ENCODE measurements at places on chromosomes 16 and 17. TPM values are rescaled to one million over a fixed set of nuclear protein-coding genes. Genes with fewer than 3 reads are reported as not detected.

DNA sequence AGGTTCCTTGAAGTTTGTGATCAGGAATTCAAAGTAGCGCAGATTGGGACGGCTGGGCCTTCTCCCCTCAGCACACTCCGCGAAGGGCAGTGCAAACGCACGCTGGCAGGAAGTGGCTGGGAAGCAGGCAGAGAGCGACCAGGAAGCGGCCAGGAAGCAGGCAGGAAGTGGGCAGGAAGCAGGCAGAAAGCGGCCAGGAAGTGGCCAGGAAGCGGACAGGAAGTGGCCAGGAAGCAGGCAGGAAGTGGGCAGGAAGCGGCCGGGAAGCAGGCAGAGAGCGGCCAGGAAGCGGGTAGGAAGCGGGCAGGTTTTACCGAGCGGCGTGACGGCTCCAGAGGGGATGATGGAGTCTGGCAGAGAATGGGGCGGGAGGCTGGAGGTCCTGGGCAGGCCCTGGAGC lies 3.2 kb downstream of the DPEP1 start:
- peaks cover 13% of the 10 kb centered on the region for H3K4me1 ChIP-seq
- H3K4me3 ChIP-seq = no peak overlapping the region
- no peaks in the 10 kb centered on the region for H3K36me3 ChIP-seq
- peak; percentile 34 for DNase-seq
- H3K27me3 ChIP-seq = no peaks in the 10 kb centered on the region

The TBC1D3 gene
- not detected for total RNA-seq

- no peaks in the 10 kb centered on the region for H3K27me3 ChIP-seq
- DNase-seq = no peak
- H3K4me3 ChIP-seq = no peak overlapping the region
- peaks cover 19% of the 10 kb centered on the region for H3K36me3 ChIP-seq
- H3K4me1 ChIP-seq = peaks cover 14% of the 10 kb centered on the region
- no peak overlapping the region for H3K27ac ChIP-seq
Measured at GRCh38 chr17:80568246-80568645, 23.6 kb downstream of the RPTOR start.

DNA sequence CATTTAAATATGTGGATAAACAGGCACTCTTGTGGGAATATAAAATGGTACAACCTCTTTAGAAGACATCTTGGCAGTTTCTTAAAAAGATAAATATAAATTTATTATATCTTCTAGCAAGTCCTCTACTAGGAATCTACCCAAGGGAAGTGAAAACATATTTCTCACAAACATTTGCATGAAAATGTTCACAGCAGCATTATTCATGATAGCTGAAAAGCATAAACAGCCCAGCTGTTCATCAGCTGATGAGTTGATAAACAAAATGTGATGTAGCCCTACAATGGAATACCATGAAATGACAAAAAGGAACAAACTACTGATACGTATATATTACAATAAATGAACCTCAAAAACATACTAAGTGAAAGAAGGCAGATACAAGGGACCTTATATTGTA lies 12.0 kb downstream of the DGKE start:
- no peak overlapping the region for H3K4me3 ChIP-seq
- H3K36me3 ChIP-seq = peaks cover 28% of the 10 kb centered on the region
- H3K27me3 ChIP-seq = no peaks in the 10 kb centered on the region
- H3K4me1 ChIP-seq = no peaks in the 10 kb centered on the region
- no peak for DNase-seq

DNA sequence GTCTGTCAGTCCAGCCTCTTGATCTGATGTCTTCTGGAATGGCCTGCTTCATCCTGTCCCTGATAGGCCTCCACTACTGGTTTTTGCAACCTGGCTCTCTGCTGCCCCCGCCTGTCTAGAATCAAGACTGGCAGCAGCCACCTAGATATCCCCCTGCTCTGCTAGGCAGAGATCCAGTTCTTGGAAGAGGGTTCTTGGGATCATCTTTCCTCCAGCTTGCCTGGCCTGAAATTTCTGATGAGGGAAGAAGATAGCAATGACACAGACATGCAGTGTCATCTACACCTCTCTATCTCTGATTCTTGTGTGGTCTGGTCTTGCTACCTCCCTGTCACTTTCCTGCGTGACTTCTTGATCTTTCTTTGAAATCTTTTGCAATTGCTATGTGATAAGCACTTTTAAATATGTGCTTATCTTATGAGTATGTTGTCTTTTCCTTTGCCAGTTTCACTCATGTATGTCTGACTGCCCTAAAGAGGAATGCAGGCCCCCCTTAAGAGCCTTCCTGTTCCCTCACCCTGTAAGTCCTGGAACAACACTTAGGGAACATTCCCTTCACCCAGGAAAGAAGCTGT lies 20.3 kb upstream of the NFATC3 start:
- H3K4me1 ChIP-seq = peaks cover 67% of the 10 kb centered on the region
- peak; percentile 85 for DNase-seq
- H3K27ac ChIP-seq = peak overlapping the region; percentile 69
- peaks cover 37% of the 10 kb centered on the region for H3K36me3 ChIP-seq

- H3K27ac ChIP-seq = no peak overlapping the region
- H3K4me3 ChIP-seq = no peak overlapping the region
- DNase-seq = no peak
- H3K27me3 ChIP-seq = no peaks in the 10 kb centered on the region
Measured at GRCh38 chr16:407253-407652, 5.6 kb downstream of the DECR2 start.

The ATP2A3 gene
- 98.3 TPM for total RNA-seq

The CCL17 gene
- total RNA-seq = 1.2 TPM

The DYNLRB2 gene
- total RNA-seq = not detected

DNA sequence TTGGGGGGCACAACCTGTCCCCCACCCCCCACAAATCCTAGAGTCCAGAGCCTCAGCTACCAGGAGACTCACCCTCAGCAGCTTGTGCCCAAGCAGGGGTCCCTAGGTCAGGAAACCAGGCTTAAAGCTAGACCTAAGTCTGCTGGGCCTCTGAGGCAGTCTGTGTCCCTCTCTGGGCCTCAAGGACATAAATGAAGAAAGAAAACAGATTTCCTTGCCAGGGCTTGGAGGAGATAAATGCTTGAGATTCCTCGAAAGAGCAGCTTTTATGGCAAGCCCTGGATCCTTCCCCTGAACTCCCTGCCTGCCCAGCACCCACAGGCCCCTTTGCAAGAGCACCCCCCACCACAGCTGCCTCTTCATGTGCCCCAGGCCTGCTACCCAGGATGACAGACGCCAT lies 3.3 kb downstream of the SRCIN1 start:
- H3K27me3 ChIP-seq = peaks cover 57% of the 10 kb centered on the region
- no peaks in the 10 kb centered on the region for H3K36me3 ChIP-seq
- no peak for DNase-seq
- H3K27ac ChIP-seq = no peak overlapping the region
- H3K4me1 ChIP-seq = peaks cover 13% of the 10 kb centered on the region

DNA sequence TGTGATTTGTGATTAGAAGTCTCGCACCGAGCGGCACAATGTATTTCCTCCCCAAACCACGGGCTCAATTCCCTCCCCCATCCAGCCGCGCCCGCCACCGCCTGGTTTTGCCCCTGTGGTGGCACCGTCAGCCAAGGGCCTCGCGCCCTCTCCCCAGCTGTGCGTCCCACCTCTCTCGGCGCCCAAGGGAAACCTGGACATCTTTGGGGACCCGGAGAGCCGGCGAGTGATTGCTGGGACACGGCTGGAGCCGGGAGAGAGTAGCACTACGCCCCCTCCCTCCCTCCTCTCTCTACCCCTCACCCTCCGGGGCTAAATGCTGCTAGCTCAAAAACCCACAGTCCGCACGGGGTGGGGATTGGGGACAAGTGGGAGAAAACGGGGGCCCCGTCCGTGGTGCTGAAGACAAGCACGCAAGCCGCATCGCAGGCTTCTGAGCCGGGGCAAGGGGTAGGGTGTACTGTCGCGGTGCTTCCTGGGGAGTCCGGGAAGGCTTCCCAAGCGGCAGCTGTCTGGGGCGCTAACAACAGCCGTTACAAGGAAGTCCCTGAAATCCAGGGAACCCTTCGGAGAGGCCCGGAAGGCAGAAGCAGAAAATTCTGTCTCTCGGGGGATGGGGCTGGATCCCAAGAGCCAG lies 1.4 kb downstream of the CBLN1 start:
- H3K4me1 ChIP-seq = peaks cover 11% of the 10 kb centered on the region
- DNase-seq = peak; percentile 32
- no peak overlapping the region for H3K4me3 ChIP-seq
- H3K27me3 ChIP-seq = peaks cover 65% of the 10 kb centered on the region

DNA sequence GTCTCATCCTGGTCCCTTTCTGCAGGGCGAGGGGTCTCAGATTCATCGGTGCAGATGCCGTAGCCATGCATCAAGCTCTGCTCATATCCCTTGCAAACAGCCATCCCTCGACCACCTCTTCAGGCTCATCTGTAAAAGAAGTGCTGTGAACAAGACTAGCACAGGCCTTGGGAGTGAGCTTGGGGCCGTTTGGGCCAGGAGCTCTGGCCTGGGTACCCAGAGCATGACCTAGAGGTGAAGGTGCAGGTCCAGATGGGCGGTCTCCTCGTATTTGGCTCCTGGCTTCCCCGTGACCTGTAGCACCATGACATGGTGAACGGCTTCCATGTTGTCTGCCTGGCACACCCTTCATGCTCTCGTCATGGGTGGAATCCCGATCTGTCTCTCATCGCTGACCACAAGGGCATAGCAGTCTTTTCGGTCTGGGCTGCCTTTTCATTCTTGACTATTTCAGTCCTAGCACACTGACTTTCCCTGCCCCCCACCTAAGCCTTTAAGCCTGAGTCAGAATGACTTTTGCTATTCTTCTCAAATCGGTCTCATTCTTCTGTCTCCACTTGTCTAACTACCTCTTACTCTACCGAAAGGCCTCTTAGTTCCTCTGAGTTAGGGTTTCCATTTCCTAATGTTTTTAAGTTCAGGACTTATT lies 216.0 kb downstream of the FOXL1 start:
- no peak overlapping the region for H3K27ac ChIP-seq
- H3K27me3 ChIP-seq = peaks cover 15% of the 10 kb centered on the region
- no peak for DNase-seq
- H3K4me1 ChIP-seq = no peaks in the 10 kb centered on the region

DNA sequence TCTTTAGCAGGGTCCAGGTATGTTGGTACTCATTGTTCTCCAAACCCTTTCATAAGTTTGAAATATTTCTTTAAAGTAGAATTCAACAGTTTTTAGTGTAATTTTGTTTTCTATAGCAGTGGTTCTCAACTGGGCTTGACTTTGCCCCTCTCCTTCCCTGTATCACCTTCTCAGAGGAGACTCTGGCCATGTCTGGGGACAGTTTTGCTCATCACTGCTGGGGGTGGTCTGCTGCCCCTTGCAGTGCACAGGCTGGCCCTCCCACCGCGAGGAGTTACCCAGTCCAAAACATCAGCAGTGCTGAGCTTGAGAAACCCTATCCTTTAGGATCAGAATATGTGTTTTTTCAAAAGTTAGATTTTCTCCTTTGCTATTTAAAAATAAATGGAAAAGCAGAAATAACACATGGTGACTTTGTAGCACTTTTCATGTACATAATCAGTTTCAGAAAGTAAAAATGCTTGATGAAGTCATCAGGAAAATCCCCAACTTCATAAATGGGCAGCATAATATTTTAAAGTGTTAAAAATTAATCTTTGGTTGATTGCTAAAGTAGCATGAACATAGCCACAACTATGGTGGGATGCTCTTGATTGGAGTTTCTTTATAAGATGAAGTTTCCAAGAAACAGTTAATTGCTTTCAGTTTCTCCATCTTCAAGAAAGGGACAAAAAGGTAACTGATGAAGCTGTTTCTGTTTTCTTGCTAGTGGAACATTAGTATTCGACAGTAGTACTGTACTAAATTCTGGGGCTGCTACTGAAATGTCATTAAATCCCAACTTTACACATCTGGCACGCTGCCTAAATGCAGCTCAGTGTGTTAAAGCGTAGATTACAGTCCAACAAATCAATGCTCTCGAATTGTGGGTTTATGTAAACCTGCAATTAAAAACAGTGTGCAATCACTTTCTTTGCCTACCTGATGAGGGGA lies 70.3 kb downstream of the NETO2 start:
- no peak for DNase-seq
- H3K4me1 ChIP-seq = peaks cover 17% of the 10 kb centered on the region
- no peaks in the 10 kb centered on the region for H3K36me3 ChIP-seq
- no peak overlapping the region for H3K4me3 ChIP-seq
- peaks cover 2% of the 10 kb centered on the region for H3K27me3 ChIP-seq
- H3K27ac ChIP-seq = no peak overlapping the region

DNA sequence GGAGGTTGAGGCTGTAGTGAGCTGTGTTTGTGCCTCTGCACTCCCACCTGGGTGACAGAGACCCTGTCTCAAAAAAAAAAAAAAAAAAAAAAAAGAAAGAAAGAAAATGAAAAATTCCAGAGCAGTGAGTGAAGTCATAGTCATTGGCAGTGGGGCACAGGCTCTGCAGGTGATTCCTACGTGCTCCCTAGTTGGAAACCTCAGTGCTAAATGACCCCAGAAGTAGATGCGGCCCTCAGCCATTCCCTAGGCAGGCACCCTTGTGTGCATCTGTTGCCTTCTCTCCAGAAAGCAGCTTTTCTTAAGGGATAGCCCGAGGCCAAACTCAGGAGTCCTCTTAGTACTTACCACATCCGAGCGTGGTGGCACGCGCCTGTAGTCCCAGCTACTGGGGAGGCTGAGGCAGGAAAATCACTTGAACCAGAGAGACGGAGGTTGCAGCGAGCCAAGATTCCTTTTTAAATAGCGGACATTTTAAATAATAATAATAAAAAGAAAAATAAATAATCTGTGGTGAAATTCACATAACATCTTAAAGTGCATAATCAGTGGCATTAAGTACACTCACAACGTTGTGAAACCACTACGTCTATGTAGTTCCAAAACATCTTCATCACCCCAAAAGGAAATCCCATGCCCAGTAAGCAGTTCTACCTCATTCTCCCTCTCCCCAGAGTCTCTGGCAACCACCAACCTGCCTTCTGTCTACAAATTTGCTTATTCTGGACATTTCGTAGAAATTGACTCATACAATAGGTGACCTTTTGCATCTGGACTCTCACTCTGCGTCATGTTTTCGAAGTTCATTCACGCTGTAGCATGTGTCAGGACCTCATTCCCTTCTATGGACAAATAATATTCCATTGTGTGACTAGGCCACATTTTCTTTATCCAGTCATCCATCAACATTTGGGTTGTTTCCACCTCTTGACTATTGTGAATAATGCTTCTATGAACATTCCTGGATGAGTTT lies 12.5 kb upstream of the SPHK1 start:
- no peaks in the 10 kb centered on the region for H3K27me3 ChIP-seq
- DNase-seq = no peak
- H3K4me3 ChIP-seq = no peak overlapping the region
- H3K4me1 ChIP-seq = peaks cover 4% of the 10 kb centered on the region
- H3K36me3 ChIP-seq = no peaks in the 10 kb centered on the region

DNA sequence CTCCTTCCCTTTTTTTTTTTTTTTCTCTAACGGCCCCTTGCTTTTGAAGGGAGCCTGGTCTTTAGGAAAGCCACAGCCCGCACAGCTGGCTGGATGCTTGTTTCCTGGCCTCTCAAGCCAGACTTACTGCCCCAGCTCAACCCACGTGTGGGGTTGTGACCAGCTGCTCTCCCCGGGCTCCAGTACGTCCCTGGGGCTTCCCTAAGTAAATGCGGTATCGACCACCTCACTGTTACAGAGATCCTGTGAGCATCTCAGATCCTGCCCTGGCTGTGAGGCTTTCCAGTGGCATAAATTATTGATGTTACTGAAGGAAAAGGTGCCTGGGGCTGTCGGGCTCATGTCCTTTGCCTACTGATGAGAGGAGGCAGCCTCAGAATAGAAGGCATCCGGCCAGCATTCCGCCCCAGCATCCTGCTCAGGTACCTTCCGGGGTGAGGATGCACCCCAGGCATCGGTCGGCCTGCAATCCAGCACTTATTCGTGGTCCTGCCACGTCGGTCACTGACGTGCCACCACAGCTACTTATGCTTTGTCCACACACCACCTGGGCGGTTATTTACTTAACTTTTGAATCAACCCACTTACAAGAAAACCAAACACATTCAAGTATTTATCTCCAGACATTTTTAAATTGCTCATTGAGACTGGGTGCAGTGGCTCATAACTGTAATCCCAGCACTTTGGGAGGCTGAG lies 9.6 kb downstream of the GPRC5B start:
- H3K4me3 ChIP-seq = no peak overlapping the region
- no peak overlapping the region for H3K27ac ChIP-seq
- no peaks in the 10 kb centered on the region for H3K4me1 ChIP-seq

The CTCF gene
- 66.4 TPM for total RNA-seq
